ENCODE measurements at places on chromosomes 4 and X.

- no peak for DNase-seq
Observed at GRCh38 chr4:169098532-169098931, 88.5 kb upstream of the CBR4 start.

DNA sequence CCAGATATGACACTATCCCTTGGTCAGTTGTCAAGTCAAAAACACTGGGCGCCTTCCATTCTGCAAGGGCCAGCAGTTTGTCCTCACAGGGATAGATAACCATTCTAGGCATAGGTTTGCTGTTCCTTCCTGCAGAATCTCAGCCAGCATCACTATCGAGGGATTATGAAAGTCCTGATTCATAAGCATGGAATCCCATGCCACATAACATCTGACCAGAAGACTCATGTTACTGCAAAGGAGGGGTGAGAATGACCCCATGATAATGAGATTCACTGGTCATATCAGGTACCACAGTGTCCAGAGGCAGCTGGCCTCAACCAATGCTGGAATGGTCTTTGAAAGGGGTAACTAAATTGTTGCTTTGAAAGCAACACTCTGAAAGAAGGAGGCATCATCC lies 84.7 kb downstream of the OTC start:
- no peak for DNase-seq

- DNase-seq, result no peak
Observed at GRCh38 chr4:1556541-1557220, 127.4 kb downstream of the FAM53A start.

DNA sequence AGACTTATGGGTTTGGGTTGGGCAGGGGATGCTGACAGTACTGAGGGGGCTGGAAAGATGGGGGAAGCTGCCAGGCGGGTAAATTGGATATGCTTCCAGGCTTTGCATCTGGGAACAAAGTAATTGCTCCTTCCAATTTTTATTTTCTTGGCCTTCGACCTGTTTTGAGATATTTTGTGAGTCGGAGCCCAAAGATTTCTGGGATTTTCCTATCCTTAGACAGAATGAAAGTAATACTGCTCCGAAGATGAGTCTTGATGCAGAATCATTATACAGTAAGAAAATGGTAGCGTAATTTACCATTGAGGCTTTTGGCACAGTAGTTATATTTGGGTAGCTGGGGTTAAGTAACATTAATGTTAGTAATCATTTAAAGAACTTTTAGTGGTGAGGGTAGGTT lies 1.4 kb downstream of the SMARCA5 start:
- no peak for DNase-seq

DNA sequence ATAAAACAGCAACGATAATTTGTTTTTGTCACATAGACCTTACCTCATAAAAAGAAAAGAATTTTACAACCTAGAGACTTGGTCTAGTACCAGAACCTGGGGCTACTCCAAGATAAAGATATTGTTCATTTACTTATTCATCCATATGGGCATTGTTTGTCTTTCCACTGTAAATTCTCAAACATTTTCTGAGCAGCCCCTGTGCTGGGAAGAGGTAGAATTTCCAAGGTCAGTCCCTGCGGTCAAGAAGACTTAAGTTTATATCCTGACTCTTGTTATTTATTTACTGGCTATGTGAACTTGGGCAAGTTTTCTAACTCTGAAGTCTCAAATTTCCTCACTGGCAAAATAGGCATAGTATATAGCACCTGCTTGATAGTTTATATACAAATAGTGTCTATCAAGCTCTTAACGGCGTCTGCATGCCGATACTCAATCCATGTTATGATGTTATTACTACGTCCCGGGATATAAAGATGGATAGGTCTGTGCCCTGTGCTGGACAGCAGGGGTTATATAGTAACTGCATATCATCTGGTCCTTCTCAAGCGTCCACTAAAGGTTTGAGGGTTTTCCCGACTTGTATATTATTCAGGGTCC lies 222.1 kb upstream of the TAPT1 start:
- no peak for DNase-seq

- no peak for DNase-seq
Observed at GRCh38 chrX:31333165-31333831, 261.5 kb upstream of the FTHL17 start.

GRCh38 chrX:47484885-47485284 lies 1.9 kb upstream of the ZNF41 start:
- no peak for DNase-seq

DNA sequence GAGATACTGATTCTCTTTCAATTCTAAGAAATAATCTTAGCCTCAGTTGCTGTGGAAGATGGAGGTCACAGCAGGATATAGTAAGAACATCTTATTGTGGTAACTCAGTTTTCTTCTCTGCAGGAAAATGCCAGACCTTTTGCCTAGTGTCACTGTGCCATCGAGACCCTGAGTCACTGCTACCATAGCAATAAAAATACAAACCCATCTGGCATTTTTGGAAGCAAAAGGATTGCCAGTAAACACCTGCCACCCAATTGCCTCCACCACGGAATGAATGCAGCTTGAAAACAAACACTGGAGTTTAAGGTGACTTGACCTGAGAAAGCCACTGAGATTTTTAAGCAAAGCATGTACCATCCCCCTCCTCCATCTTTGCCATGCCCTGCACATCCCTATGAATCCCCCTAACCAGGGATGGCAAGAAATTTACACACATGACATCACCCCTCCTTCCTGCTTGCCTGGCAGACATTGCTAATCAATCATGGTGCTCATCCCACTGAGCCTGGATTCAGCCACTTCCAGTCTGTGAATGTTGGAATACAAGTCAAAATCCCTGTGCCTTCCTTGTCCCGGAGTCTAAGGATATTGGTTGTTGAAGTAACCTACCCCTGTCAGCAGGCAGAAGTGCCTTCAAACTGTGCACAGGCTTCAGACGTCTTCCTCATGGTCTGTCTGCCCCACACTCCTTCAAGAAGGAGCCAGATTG lies 59.6 kb upstream of the MAMLD1 start:
- DNase-seq, result no peak

DNA sequence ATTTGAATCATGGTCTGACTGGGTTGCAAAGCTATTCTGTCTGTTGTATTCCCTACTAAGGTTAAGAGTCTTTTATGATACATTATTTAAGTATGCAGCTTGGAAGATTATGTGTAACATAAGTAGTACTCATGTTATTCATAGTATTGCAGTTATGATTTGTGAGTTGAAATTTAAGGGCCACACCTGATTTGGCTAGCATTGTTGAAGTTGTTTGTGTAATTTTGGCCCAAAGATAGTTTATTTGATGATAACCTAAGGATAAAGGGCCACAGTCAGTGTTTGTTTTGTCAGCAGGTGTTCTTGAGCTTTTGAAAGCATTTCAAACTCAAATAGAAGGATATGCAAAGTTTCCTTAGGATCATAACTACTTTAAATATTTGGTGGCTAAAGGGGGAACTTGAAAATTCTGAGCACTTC lies 38.9 kb downstream of the NUDT9 start:
- DNase-seq, result no peak

- no peak for DNase-seq
Observed at GRCh38 chrX:72394518-72395170, 88.9 kb upstream of the CITED1 start.

GRCh38 chr4:142523111-142523510 lies 323.0 kb downstream of the INPP4B start:
- no peak for DNase-seq

DNA sequence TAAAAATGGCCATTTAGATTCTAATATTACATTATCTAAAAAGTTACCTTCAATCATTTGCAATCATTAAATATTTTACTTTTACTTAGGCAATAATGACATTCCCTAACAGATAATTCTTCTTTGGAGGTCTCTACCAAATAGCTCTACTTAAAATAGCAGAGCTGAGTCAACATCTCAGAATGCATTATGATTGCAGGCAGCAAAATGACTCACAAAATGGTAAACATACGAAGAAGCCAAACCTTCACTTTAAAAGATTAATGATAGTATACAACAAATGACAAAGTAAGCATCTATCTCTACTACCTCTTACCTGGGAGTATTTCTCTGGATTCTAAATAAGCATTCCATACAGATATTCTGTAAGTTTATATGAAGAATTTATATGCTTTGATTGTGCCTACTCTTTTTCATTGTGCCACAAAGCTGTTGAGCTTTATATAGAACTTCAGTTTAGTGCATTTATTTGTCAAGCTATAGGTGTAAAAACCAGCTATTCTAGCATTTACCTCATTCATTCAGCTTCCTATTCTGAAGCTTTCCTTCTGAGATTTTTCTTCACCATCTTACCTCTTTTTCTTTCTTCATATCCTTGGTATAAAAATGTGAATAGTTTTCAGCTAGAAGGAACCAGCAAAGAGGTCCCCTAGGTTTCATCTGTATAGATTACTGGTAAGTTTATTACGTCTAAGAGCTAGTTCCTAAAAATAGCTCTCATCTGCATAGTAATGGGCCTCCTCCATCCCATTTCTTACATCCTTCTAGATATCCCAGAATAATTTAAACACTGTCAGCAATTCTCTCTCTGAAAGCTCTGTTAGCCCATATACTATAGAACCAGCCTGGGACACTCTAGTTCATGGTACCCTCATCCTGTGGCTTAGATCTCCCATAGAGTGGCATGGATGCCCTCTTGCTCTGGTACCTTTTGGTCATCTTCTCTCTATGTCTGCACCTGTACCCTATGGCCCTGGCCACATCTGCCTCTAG lies 17.2 kb upstream of the SPCS3 start:
- DNase-seq, result no peak

- DNase-seq, result no peak
Observed at GRCh38 chr4:151694961-151695720, 65.7 kb downstream of the GATB start.

- DNase-seq, result no peak
Observed at GRCh38 chrX:100615005-100615404, 21.6 kb downstream of the TSPAN6 start.

- DNase-seq, result no peak
Observed at GRCh38 chr4:182272151-182272550, 28.9 kb downstream of the TENM3 start.

DNA sequence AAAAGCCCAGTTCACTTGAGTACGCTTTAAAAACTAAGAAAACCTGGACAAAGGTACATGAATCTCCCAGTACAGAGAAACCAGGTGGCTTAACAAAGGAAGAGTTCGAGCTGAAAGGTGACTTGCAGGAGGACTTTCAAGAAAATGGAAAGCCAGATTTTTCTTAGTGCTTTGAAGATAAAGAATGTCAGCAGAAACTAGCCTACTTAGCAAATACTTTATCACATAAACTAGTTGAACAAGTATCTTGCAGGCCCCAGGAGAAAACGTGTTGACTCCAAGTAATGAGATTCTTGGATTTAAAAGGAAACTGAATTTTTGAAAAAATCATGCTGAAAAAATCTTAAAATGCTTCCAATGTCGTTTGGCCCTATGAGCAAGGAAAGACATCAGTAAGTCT lies 26.4 kb downstream of the CDKN2AIP start:
- no peak for DNase-seq

DNA sequence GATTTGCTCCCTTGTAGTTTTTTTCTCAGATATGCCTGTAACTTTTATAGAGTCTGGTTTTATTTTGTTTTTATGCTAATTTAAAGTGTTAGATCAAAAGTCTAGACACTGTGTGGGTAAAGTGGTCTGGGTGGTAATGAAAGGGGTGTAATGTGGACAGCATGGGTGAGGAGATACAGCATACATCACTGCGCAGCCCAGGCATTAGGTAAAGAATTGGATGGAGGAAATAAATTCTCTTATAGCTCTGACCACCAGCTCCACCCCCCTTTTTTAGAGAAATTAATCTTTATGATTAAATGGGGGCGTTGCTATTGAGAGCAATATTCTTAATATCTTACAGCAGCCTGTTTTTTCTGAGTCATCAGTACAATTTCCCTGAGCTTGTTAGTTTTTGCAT lies 163.9 kb upstream of the IGFBP7 start:
- DNase-seq, result no peak

DNA sequence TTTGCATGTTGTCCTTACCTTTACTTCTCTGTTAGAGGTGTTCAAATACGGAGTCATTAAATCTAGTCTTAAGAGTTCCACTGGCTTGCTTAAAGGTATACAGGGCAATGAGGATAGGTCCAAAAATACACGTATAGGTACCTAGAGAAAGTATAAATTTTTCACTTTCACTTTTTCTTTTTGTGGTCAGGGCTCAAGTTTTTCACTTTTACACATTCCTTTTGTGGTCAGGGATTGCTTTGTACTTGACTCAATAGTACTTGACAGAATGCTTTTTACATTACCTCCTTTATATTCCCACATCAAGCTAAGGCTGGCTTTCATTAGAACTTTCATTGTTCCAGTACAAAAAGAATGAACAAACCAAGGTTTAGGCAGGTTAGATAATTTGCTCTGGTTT lies 21.7 kb downstream of the TMEM184C start:
- DNase-seq, result no peak

DNA sequence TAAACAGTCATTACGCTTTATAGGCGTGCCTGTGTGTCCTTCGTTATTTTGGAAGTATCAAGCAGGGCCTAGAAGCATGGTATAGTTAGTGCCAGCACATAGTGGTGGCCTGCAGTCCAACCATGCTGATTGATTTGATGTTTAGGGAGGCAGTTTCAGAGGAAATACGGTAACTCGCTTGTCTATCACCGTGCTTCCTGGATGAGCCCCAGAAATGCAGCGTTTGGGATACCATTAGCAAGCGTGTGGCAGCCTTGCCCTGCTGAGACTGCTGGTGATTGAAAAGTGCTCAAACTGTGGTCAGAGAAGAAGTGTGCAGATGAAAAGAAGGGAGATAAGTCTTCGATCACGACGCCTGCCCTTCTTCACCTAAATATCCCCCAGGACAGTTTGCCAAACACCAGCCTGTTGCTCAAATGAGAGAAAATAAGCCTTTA lies 158.4 kb downstream of the CHIC2 start:
- peak; percentile 45 for DNase-seq

- no peak for DNase-seq
Observed at GRCh38 chrX:26783512-26784225, 567.7 kb downstream of the MAGEB5 start.

DNA sequence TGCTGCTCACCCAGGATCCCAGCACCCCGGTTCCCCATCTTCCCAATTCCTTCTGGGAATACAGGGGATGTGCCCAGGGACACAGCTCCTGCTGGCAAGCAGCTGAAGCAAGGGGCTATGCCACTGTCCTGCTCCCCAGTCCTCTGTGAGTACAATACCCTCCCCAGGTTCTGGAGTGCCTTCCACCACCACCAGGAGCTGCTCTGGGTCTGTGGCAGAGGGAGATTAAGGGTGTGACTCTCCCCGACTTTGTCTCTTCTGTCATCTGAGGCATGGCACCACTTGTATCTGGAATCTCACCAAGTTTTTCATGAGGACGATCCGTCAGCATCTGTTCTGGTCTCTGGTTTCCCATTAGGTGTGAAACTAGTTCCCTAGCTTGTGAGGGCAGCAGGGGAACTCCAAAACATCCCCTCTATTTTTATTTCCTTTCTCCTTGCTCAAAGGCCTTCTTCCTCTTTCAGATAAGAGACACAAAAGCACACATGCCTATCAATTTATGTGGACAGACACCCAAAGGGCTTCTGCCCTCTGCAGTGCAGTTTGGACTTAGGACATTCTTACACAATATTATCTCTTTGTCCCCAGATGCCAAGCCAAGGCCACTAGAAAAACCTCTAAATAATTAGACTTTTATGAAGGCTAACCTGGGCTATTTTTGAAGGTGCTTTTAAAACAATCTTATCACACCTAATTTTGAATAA lies 26.8 kb downstream of the MGST2 start:
- DNase-seq, result no peak

Data from substantia nigra (tissue), 51 donors.